ENCODE measurements at places on chromosomes 2 and 18.

GRCh38 chr2:11788461-11789124, 42.2 kb downstream of the LPIN1 start:
- no peak for DNase-seq

DNA sequence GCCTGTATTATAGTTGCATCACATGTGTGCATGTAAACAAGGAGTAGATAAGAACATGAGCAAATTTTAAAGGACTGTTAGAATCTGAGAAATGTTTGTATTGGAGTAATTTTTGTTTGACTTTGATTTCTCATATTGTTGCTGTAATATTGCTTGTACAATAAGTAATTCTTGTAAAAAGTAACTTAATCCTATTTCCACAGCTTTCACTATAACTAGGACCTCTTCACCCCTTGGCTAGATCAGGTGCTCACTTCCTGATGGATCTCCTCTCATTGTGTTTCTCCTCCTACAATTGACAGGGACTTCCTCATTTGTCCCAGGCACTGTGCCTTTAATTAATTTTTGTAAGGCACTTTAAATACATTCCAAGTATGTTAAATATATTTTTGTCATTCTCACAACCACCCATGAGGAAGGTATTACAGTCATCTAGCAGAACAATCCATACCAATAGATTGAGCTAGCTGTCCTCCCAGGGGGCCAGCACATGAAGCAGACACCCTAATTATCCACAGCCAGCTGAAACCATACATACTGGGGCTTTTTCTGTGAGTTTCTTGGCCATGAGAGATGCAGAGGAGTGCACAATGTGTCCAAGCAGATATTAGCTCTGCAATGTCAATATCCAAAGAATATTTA, 359.5 kb upstream of the ACVR2A start:
- DNase-seq = no peak

DNA sequence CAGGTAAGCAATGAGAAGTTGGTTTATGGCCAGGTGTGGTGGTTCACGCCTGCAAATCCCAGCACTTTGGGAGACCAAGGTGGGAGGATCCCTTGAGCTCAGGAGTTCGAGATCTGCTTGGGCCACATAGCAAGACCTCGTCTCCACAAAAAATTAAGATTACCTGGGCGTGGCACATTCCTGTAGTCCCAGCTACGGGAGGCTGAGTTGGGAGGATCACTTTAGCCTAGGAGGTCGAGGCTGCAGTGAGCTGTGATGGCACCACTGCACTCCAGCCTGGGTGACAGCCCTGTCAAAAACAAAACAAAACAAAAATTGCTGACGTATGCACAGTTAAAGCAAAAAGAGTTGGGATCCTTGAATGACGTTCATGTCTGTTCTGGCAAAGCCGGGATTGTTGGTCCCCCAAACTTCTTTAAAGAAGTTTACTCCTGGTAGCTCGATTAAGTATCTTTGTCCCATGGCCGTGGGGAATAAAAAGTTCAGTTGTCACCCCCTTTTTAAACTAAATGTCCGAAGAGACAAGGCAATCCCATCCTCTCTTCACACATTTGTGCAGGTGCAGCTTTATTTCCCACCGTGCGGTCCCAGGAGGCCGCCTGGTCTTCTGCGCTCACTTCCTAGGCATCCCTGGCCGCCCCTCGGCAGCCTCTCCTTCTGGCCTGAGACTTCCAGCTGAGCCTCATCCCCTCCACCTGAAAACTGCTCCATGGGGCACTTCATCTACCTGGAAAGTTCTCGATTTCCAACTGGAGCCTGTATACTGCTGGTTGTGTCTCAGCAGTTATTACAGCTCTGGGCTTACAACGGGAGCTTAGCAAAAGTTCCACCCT, 762 bp upstream of the SPOPL start:
- DNase-seq = no peak

GRCh38 chr2:152134488-152135280, 35.8 kb upstream of the CACNB4 start:
- no peak for DNase-seq

DNA sequence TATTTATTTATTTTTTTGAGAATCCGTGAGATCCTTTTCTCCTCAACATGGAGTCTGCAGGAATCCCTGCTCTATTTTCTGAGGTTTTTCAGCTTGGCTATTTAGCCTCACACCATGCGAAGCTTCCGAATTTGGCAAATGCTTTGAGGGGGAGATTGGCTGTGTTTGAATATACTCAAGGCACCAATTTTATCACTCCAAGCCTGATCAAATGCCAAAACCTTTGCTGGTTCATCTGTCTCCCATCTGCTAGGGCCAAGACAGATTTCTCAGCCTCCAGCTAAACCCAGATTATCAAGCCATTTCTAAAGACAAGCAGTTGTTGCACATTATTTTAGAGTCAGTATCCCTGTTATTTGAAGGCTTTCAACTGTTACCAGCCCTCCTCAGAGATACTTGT, 295.7 kb downstream of the XIRP2 start:
- no peak for DNase-seq

DNA sequence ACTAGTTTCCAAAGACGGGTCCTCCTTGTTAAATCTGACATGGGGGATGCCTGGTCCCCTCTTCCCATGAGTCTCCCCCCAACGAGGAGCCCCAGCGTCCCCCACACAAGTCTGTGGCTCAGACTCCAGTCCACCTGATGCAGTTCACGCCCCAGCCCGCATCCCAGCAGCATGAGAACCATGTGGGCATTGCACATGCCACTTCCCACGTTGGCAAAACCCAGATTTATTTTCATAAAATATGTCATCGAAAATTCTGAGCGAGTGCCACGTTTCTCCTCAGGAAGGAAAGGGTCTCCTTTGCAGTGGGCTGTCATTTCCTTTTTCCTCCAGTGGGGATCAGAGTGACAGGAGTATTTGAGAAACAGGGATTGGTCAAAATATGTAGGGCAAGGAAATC, 45.7 kb upstream of the TPO start:
- DNase-seq = no peak

DNA sequence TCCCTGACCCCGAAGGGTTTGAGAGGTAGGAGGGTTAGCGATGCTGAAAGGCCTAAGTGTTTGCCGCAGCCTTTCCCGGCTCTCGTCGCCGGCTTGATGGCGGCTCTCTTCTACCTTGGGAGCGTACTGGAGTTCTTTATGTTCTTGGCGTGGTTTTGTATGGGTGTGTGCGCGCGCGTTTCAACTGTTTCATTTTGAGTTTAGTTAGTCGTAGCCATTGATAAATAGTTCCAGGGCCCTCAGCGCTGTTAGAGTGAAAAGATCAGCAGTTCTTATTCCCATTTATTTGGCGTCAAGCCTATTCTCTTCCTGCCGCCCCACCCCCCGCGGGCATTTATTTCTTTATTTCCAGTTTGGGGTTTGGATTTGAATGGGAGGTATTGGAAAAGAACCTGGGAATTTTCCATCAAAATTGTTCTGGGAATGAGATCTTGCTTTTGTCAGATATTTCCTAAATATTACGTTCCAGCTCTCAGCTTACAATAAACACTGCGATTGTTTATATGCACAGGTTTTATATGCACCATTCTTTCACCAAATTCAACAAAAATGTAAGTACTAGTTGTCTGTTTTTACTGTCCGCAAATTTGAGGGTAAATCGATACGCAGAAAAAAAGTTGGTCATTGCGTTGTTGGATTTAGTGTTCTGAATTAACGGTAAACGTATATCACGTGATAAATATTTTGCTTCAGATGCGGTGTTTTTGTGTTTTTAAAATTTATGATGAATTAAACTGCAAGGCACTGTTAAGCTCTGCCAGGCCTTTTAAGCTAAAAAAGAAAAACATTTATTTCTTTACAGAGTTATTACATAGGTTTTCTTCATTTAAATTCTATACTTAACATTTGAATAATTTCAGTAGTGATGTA, 954 bp downstream of the CCNT2 start:
- DNase-seq = no peak

- DNase-seq = no peak
Observed at GRCh38 chr18:70454704-70455322, 166.0 kb downstream of the SOCS6 start.

DNA sequence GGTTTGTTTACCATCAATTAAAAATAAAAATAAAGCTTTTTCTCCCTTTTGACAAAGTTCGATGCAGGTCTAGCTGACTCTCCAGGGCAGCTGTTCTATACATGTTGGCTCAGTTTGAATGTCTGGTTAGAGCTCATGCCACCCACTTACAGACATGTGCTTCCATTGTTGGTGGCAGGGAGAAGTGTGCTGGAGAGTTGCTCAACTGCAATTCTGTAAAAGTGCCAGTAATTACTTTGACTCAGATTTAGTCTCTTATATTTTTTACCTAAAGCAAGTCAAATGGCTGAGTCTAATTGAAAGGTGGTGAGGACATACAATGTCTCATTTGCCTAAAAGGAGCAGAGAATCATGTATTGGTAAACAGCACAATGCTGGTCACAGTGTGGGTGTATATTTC, 609.1 kb upstream of the SYT4 start:
- no peak for DNase-seq

DNA sequence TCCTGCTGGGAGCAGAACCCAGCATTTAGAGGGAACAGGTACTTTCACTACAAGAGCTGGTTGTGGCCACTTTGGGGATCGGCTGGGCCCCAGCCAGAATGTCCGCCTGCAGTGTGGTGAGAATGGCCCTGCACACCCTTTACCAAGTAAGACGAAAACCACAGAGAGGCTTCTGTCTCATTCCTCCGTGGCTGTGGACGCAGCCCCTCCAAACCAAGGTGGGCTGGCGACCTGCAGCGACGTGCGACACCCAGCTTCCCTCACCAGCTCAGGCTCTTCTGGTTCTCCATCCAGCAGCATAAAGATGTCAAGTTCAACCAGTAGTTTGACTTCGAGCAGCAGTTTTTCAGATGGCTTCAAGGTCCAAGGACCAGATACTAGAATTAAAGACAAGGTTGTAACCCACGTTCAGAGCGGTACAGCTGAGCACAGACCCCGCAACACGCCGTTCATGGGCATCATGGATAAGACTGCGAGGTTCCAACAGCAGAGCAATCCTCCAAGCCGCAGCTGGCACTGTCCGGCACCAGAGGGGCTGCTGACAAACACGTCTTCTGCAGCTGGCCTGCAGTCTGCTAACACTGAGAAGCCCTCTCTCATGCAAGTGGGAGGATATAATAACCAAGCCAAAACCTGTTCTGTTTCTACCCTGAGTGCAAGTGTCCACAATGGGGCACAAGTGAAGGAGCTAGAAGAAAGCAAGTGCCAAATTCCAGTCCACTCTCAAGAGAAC, 56.2 kb downstream of the WDSUB1 start:
- DNase-seq = no peak

DNA sequence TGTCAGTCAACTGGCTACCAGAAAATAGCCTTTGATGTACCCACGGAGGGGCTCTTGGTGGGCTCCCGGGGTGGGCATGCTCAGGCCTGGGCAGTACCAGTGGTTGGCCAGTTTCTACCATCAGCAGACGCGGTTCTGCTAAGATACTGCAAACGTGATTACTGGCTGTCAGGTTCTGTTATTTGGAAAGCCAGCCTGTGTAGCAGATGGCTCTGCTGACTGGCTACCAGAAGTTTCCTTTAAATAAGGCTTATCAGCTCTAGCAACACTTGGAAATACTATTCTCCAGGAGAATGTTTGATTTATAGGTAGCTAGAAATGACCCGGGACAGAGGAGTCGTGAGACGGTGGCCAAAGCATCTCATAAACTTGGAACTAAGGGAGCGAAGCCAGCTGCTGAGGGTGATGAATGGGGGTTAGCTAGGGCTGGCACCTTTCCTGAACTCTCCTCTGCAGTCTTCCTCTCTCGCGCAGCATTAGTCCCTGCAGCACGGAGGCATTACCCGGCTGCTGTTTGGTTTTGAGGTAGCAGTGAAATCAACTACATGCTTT, 171.9 kb downstream of the AGAP1 start:
- no peak for DNase-seq

GRCh38 chr18:34048423-34048822, 176.3 kb downstream of the NOL4 start:
- no peak for DNase-seq

GRCh38 chr2:236545814-236546480, 23.7 kb upstream of the ACKR3 start:
- DNase-seq = no peak

- no peak for DNase-seq
Observed at GRCh38 chr2:38650717-38651116, 15.2 kb upstream of the GALM start.

DNA sequence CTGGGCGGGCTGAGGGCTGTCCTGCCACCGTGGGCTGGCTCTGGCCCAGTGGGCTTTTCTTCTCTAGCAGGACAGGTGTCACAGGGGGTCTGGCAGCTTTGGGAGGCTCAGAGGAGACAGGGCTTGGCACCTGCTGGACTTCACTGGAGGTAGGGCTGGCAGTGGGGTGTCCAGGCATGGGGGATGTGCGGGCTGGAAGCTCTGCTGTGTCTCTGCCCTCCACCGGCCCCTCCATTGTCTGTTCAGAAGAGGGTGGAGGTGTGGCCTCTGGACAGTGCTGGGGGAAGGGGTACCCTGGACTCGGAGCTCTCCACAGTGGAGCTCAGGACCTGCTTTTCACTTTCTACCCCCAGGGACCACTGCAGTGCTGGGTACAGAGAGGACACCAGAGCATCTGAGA, 9.2 kb downstream of the PTPRN start:
- DNase-seq = no peak

GRCh38 chr2:112483831-112484230, 1.9 kb downstream of the TTL start:
- DNase-seq = no peak

- DNase-seq = no peak
Observed at GRCh38 chr18:75269124-75269680, 58.6 kb downstream of the TSHZ1 start.

GRCh38 chr2:242046206-242046826, 176.8 kb downstream of the RTP5 start:
- DNase-seq = no peak

- no peak for DNase-seq
Observed at GRCh38 chr2:64792300-64792699, 138.6 kb upstream of the SERTAD2 start.

DNA sequence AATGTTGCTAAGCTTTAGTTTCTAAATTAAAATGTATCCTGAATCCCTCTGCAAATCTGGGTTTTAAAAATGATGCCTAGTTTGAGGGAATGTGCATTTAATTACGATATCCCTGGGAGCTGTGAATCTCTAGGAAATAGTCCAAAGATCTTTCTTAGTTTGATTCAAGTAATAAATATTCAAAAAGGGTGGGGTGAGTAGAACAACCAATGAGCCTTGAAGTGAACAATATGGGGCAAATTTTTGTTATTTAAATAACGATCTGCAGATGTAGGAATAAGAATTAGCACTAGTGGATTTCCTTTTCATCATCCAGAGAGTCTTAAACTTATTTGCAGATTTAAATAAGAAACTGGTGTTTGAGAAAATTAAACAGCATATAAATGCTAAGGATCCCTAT, 106.3 kb downstream of the ACVR1 start:
- no peak for DNase-seq

DNA sequence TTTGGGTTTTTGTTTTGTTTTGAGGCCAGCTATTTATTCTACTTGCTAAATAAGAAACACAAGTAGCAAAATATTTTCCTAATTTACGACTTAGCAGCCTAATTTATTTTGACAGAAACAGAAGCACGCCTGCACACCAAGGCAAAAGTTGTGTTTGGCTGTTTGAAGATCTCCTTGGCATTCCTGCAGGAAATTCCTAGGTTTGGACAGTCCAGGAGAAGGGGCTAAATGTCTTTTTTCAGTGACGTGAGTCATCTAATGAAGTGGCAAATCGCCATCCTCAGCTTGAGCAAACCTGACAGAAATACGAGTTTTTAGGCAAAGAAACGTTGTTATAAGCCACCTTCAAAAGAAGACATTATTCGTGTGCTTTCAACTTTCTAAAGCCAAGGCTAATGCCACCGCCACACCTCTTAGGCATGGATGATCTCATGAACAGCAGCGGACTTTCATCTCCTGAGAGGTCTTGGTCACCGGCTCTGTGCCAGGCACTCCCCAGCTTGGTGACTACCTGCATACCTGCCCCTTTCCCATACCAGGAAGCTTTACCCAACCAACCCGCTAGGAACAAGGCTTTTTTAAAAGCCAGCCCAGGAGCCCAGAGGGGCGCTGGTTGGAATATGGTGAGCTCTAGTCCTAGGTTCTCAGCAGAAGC, 30.9 kb downstream of the STK39 start:
- DNase-seq = no peak
